Foreskin keratinocyte (primary cell): ENCODE measurements at places on chromosomes 12 and 14.

DNA sequence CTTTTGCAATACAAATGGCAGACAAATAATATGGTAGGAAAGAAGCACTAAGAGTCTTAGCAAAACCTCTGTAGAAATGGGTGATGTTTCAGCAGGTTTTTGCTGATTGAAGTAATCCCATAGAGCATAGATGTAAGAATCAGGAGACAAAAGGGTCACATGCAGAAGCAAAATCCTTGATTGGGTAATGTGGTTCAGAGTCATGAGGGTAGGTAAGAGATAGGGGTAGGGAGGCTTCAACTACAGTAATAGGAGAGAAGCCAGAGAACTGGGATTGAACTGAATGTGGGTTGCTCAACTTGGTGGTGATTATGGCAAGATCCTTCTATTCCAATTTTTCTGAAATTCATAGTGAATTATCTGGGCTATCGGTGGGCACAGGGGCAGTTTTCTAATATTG, 5.0 kb downstream of the PRB3 start:
- DNase-seq, result no peak

DNA sequence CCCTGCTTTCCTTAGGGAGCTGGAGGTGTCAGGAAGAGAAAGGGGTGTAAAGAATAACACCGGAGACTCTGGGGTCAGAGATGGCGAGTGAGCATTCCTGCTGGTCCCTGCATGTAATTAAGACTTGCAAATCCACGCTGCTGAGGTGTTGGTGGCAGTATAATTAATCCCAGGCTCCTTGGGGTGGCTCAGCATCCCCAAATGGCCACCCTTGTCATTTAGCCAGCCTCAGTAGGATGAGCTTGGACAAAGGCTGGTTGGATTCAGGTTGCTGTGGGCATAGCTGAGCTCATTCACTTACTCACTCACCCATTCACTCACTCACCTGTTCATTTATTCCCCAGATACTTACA, 174.4 kb upstream of the RPH3A start:
- DNase-seq, result no peak

DNA sequence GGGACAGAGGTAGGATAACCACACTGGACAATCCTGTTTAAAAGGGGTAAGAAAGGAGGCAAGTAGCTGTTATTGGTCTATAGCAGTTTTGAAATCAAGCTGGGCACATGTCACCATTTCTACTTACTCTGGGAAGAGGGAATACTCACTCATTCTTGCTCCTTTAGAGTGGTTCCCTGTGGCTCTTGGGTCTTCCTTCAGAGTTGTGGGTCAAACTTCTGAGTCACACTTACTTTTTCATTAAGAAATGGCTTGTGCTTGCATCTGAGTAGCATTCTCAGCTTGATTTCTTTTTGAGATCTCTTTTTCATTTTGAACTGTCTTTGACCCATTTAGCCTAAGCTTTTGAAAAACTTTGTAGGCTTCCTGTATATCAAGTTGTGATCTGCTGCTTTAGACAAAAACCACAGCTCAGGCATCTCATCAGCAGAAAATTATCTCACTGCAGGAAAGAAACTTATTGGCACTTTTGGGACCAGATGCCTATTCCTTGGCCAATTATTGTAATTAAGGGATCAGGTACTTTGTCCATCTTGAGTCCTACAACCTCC, 122.2 kb downstream of the AEBP2 start:
- DNase-seq, result no peak

DNA sequence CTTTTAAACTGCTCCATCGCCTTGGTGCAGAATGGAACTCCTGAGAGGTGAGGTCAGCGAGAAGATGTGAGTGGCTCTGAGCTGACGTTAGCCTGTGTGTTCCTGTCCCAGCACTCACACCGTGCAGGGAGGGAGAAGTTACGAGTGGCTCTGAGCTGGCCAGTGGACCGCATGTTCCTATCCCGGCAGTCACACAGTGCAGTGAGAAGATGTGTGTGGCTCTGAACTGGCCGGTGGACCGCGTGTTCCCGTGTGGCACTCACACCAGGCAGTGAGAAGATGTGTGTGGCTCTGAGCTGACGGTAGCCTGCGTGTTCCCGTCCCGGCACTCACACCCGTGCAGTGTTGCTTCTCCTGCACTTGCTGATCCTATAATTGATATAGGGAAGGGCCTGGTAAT, 59.9 kb downstream of the VCPKMT start:
- no peak for DNase-seq

DNA sequence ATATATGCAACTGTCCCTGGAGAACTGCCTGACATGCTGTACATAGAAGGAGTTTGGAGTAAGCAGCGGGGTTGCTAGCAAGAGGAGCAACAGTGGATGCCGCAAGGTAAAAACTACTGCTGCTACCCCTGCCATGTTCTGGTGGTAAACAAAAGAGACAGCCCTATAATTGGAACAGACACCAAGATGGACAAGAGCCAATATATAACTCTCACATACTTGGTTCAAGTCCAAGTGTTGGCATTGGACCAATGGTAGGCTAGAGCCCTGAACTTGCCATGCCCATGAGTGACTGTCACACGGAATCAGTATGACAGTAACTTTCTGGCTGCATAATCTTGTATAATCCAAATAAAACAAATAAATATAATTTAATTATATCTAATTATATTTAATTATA, 13.7 kb downstream of the ATXN7L3B start:
- no peak for DNase-seq

GRCh38 chr12:45166056-45166455, 49.8 kb upstream of the ANO6 start:
- DNase-seq, result no peak

GRCh38 chr12:124508381-124509079, 58.9 kb downstream of the NCOR2 start:
- no peak for DNase-seq

DNA sequence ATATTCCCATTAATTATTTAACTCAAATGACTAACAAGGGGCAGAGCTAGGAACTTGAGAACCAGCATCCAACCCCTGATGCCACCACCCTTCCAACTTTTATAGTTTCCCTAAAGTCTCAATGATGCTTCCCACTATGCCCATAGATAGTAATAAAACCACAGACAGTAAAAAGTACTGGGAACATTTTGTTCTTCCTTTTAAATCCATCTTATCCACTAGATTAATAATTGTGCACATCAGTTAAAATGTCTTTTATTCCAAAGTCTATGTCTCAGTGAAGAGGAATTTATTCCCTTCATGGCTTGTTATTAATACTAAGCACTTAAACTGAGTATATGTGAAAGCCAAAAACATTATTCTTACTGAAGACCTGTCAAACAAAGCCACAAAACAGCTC, 45.8 kb downstream of the SINHCAF start:
- DNase-seq, result no peak

DNA sequence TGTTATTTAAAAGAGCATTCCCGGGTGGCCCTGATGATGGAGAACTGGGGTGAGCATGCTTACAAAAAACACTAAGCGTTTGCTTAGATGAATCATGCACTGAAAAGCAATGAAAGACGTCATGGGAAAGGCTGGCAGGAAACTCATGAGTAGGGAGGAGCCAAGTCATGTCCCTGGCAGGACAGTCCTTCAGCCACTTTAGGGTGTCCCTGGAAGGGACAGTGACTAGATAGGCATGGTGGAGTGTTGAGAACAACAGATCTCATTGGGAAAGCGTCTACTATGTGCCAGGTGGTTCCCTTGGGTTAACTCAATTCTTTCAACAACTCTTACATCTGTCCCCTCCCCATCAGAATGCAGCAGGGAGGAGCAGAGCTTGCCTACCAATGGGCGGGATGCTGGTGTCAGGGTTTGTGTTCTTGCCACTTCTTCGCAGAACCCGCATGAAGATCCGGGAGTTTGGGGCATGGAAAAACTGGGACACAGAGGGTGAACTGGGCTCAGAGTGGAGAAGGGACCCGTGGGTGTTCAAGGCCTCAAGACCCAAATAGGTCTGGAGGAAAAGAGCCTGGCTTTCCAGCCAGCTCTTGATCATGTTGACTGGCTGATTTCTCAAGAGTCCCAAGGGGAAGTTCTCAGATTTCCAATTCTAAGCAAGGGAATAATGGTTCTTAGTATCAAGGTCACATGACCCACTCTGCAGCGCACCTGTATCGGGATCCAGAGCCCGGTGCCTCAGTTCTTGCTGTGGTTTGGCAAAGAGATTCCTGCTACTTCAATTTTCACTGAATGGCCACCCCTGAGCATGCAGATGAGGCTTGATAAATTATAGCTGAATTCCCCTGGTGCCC, 653.9 kb upstream of the TBX3 start:
- peak; percentile 80 for DNase-seq

GRCh38 chr12:49874142-49874897, 29.4 kb downstream of the FAIM2 start:
- no peak for DNase-seq

DNA sequence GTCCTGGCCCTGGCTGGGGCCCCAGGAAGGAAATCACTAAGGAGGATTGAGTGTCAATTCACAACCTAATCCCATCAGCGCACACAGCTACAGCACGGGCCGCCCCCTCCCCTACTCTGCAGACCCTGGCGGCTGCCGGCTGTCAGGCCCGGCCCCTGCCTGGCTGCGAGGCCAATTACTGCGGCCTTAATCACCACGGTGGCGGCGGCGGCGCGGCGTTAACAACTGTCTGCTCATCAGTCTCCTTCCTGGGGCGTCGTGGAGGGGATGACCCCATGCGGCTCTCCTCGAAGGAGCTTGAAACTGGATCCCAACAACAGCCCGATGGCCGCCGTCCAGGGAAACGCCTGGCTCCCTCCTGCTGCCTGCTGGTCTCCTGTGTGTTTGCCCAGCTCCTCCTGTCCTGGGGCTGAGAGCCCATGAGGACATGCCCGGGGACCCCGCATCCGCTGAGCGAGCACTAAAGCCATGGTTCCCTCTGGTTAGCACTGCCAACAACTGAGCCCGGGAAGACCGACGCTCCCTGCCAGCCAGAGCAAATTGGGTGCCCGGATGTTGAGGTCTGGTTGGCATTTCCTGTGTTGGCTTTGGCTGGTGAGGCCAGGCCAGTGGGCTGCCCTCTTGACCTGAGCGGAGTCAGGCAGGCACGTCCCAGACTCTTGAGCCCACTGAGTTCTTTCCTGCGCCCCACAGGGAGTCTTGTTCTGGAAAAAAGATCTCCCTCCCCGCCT, 21.8 kb upstream of the EIF2B2 start:
- DNase-seq, result no peak

DNA sequence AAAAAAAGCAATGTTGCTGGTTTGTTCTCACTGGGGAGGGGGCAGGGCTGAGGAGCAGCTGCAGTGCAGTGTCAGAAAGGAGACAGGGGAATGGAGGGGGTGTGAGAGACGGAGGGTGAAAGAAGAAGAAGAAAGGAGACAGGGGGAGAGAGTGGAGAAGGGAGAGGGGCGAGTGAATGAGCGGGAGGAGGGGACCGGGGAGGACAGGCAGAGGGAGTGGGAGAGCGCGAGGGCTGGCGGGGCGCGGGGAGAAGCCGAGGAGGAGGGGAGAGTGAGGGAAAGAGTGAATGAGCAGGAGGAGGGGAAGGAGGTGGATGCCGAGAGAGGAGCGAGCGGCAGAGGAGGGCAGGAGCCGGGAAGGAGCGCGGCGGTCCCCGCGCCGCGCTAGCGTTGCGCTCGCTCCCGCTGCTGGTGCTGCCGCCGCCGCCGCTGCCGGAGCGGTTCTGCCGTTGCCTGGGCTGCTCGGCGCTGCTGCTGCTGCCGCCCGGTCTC, at the start of gene NOVA1:
NOVA1 (minus strand) TSS at position 445 of the 492 bp plus-strand sequence. CDS start 597 bp downstream, outside the sequence.
- DNase-seq, result no peak

DNA sequence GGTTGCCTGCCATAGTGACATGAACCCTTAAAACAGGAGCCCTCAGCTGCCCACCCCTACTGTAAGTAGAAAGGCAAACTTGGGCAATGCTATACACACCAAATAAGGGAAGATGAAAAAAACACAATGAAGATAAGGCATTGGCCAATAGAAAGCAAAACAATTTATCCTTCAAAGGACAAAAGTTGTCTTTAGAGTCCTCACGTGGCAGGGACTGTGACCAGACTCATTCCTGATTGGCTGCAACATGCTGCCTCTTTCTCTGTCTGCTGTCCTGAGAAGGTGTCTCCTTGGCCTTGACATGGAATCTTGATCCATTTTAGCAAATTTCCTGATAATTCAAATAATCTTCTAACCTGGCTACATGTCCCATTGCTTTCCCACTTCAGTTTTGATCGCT, 131.9 kb downstream of the GPR135 start:
- no peak for DNase-seq

DNA sequence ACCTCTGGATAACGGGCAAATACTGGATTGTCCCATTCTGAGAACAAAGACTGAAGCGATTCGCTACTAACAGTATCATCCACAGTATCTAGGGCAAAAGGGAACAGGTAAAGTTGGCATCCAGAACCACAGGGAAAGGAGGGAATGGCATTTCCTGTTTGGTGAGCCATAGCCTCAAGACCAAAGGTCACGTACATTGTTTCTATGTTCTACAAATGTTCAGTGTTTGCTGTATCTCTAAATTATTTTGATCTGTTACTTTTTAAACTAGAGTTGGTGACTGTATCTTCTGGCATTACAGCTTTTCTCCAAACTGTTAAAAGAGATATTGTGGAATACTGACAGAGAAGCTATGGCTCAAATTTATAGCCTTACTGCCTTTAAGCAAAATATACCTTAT, 9.7 kb downstream of the MLH3 start:
- DNase-seq, result no peak

DNA sequence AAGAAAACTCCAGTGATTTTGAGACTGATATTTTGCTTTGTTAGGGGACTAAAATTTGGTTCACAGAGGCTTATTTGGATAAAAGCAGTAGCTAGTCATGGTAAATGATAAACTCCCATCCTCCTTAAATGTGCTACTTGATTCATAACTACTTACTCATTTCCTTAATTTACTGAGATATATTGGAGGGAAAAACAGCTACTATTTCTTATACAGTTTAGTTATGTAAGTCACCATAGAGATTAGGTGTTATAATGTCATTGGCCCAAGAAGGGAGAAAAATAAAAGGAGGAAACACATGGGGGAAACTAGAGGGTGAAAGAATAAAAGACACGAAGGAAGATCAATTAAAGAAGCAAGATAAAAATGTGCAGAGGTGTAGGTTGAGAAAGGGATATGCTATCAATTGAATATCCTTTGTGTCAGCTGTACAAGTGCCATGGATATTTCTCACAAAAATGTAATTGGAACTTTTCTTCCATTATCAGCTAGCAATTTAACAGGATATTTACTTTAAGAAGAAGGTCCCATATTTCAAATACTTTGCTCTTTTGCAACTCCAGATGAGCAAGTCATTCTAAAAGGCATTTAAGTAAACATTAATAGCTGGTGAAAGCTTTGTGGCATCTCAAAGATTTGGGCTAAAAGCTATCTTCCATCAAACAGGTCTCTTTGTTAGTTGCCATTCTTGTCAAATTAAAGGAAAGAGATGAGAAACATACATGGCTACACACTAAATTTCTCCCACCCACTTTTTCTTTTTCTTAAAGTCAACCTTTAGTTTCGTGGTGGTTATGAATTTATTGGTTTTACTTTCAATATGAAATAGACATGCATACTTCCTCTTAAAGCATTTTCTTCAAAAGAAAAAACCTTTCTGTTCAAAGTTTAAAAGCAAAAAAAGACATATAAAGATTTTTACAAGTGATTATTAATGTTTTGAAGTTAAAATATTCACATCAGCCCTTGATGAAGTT, 439.5 kb downstream of the CCER1 start:
- DNase-seq, result no peak

DNA sequence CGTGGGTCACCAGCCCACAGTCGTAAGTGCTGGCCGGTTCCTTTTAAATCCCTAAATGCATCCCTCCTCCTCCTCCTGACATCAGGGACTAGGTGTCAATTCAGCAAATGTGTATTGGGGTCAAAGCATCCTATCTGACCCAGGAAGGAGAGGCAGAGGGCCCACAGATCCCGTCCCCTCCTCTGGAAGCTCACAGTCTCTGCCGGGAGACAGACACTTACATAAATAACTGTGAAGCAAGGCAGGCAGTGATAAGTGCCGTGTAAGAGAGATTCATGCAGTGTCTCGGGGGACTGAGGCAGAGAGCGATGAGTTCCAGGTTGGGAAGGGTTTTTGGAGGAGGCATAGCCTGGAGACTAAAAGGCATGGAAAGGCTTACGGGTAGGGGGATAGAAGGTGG, 44.1 kb downstream of the HRK start:
- DNase-seq, result no peak
